AG09309 (cell line): ENCODE measurements at places on chromosomes 12 and 14.

DNA sequence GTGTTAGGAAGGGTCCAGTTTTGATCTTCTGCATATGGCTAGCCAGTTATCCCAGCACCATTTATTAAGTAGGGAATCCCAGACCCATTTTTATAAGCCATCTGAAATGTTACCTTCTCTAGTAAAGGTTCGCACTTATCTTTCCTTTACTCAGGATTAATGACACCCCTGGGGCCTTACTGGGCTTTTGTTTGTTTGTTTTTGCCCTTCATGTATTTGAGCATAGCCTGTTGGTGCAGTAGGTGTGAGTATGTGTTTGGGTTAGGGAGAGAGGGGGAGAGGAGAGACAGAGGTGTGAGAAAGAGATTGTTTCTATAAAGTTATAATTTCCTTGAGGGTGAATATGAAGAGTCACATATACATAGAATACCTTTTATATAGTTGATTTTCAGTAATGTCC lies 96.9 kb downstream of the AKAP6 start:
- no peak for DNase-seq

DNA sequence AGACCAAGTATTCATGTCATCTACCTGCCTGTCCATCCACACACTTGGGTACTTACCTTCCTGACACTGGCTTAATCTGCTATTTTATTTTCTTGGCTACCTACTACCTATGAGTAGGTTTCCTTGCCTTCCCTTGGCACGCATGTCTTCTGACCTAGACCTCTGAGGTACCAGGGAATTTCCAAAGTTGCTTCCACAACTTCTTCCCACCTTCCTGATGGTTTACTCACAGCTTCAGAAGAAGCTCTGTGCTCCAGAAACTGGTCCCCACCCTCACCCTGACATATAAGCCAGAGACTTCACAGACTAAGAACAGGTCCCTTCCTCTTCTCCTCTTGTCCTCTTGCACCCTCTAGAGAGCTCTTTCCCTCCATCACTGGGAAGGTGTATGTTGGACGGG lies 35.7 kb upstream of the DDX11 start:
- DNase-seq: no peak

GRCh38 chr12:73629893-73630831 lies 907.5 kb upstream of the ATXN7L3B start:
- no peak for DNase-seq

DNA sequence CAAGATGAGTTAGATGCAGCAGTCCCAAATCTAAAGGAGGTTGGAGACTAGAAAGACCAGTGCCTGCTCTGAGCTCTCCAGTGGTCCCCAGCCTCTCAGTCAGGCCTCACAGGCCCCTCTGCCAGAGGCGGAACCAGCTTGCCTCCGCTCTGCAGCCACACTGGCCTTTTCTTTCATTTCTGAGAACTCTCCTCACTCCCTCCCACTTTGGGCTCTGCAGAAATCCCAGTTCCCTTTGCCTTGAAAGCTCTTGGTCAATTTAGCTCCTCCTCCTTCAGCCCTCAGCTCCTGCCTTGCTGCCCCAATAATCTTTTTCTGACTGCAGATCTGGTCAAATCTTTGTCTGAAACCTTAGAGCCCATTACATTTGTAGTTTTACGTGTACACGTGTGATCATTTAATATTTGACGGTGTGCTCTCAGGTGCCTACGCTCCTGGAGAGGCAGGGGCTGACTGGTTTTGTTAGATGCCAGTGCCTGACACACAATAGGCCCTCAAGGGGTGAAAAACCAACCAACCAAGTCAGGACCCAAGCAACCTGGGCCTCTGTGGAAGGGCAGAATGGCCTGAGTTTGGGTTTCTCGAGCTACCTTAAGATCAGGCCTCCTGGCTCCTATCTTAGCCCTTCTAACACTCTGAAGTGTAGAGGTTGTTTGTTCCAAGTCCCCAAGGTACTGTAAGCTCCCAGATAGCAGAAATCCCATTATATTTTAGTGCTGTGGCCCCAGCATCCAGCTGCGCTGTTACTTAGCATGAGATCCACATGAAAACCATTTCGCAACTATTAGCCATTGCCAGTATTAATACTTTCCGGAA lies 1.1 kb upstream of the NUDT4 start:
- no peak for DNase-seq

DNA sequence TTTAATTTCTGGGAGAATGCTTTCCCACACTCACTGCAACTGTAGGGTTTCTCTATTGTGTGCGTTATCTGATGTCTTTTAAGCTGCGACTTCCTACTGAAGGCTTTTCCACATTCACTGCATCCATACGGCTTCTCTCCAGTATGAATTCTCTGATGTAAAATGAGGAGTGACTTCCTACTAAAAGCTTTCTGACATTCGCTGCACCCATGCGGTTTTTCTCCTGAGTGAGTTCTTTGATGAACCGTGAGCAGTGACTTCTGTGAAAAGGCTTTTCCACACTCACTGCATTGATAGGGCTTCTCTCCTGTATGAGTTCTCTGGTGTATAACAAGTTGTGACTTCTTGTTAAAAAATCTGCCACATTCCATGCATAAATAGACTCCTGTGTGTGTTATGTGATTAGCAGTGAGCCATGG lies 29.7 kb downstream of the ZNF605 start:
- no peak for DNase-seq
